ENCODE measurements at places on chromosomes 5 and 9. TPM values are rescaled to one million over a fixed set of nuclear protein-coding genes. Genes with fewer than 3 reads are reported as not detected.

- no peak for DNase-seq
Measured at GRCh38 chr5:65149827-65150226, 331.9 kb downstream of the ADAMTS6 start.

GRCh38 chr5:96816991-96817390 is 9.2 kb upstream of the ERAP1 start:
- no peak for DNase-seq

DNA sequence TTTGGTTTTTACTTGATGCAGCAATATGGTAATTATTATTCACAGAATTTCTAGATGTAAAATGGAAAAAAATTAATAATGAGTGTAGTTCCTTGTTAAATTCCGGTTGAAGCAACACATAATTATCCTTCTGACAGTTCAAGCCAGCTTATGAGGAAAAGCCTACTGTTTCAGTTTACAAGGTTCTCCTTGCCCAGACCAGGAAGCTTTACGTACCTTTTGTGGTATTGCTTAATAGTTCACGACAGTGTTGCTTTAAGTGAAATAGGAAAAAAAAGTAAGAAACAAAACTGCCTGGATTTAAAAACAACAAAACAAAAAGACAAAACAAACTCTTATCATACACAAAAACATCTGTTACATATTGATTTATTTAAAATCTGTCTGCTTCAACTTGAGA is 547.3 kb upstream of the C9orf72 start:
- no peak for DNase-seq

Gene HAND1
- 2.6 TPM for polyA plus RNA-seq

Gene SLC34A1
- polyA plus RNA-seq = 0.03 TPM

Gene ZNF658
- polyA plus RNA-seq = 0.64 TPM
